Right ventricle myocardium inferior (tissue), 1 donor: ENCODE measurements at places on chromosomes 13 and 19. TPM values are rescaled to one million over a fixed set of nuclear protein-coding genes. Genes with fewer than 3 reads are reported as not detected.

Gene MADCAM1
- total RNA-seq: 0.19 TPM

Gene ALKBH6
- total RNA-seq: 12.1 TPM

Gene LILRA6
- 2.7 TPM for total RNA-seq

Gene TRAPPC6A
- 14.2 TPM for total RNA-seq

- DNase-seq: no peak
These were observed 309.6 kb upstream of the TMTC4 start for GRCh38 chr13:100984085-100984705.

- no peak for DNase-seq
These were observed 1676.8 kb upstream of the PCDH20 start for GRCh38 chr13:63092456-63092855.

GRCh38 chr19:35294859-35295791 lies 3.2 kb downstream of the MAG start:
- DNase-seq: no peak

DNA sequence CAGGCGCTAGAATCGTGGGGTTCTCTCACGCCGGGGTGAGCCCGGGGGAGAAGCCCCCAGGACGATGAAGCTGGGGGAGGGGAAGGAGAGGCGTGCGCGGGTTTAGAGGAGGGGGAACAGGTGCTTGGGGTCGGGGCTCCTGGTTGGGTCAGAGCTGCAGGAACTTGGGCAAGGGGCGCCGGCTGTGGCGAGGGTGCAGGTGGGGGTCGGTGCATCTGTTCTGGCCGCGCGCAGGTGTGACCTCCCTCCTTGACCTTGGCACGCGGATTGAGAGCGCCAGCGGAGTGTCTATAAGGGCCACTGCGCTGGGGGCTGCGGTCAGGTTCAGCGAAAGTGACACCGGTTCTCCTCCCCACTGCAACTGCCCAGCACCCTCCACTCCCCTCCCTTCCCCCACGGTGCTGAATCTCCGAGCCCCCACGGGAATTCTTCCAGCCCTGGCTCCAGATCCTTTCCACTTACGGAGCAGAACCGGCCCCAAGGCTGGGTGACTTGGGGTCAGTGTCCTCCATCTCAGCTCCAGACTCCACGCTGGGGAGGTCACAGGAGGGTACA lies 618 bp downstream of the TMEM38A start:
- peak; percentile 77 for DNase-seq

GRCh38 chr13:68713394-68713793 lies 1394.2 kb upstream of the ATXN8OS start:
- no peak for DNase-seq

- DNase-seq: no peak
These were observed 9.8 kb downstream of the TMED1 start for GRCh38 chr19:10826231-10826630.

GRCh38 chr13:89687066-89687465 lies 1660.4 kb upstream of the MIR17HG start:
- no peak for DNase-seq

GRCh38 chr13:67238277-67238859 lies 8.2 kb upstream of the PCDH9 start:
- no peak for DNase-seq

- DNase-seq: peak; percentile 95
These were observed 1.2 kb upstream of the ING1 start for GRCh38 chr13:110712081-110712848.
